ENCODE measurements at places on chromosomes 1 and 21.

DNA sequence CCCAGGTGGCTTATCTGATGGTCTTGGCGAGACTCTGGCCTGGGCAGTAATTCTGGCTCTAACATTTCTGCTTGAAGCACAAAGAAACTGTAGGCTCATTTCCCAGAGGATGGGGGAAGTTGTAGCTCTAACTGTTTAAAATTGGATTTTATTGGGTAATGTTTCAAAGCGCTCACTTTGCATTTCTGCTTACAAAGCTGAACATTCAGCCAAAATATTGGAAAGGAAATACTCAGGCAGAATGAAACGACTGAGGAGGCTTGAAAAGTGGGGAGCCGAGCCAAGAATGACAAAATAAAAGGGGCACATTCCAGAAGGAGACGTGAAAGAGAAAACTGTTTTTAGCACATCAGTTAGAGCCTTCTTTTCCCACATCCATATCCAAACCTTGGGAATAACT, 202.6 kb downstream of the GRIK1 start:
- no peak for DNase-seq

DNA sequence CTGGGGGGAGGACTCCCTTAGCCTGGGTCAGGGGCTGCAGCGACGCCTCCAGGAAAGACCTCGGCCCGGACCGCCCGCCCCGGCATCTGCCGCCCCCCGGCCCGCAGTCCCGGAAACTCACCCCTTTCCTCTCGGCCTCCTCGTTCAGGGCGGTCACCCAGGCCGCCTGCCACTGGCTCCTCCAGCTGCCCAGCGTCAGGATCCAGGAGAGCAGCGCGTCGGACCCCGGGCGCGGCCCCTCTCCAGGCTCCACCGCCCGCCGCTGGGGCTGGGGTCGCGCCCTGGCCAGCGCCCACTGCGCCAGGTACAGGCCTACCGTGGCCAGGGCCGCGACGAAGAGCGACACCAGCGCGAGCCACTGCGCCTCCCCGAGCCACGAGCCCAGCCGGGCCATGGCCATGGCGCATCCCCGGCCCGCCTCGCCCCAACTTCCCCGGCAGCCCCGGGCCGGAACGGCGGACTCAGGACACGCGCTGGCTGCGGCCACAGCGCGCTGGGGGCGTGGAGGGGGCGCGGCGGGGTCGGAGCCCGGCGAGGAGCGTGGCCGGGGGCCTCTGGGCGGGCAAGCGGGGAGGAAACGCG, 478 bp downstream of the C2CD2 start:
- no peak for DNase-seq

- DNase-seq, result no peak
Observed at GRCh38 chr1:165116732-165117131, 239.8 kb downstream of the LMX1A start.

GRCh38 chr1:155938220-155938627, 3.2 kb upstream of the RXFP4 start:
- peak; percentile 31 for DNase-seq

- no peak for DNase-seq
Observed at GRCh38 chr1:7378346-7379130, 392.6 kb upstream of the VAMP3 start.

DNA sequence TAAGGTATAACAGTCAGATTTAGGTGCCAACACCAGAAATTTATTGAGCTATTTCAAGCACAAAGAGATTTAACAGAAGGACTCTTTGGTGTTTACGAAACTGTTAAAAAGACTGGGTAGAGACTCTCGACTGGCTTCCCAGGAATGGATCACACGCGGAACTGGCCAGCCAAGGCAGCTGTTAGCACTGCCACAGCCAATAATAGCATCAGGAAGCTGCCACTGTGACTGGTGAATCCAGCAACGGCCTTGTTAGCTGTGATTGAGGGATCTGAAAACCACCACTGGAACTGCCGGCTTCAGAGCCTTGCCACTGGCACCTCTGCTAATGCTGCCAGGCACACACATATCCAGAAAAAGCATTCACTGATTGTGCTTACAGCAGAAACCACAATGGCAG, 10.6 kb upstream of the SIM2 start:
- no peak for DNase-seq

GRCh38 chr1:198734323-198735008, 95.6 kb downstream of the PTPRC start:
- no peak for DNase-seq

DNA sequence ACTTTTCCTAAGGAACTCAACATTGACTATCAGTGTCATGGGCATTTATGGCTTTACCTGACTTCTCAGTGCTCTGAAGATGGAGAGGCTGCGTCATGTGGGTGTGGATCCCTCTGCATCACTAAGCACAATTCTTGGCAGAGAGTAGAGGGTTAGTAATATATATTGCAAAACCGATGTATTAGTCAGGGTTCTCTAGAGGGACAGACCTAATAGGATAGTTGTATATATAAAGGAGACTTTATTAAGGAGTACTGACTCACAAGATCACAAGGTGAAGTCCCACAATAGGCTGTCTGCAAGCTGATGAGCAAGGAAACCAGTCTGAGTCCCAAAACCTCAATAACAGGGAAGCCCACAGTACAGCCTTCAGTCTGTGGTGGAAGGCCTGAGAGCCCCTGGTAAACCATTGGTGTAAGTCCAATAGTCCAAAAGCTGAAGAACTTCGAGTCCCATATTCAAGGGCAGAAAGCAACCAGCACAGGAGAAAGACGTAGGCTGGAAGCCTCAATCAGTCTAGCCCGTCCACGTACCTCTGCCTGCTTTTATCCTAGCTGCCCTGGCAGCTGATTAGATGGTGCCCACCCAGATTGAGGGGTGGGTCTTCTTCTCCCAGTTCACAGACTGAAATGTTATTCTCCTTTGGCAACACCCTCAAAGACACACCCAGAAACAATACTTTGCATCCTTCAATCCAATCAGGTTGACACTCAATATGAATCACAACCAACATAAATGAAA, 159.7 kb upstream of the NRIP1 start:
- DNase-seq, result no peak

DNA sequence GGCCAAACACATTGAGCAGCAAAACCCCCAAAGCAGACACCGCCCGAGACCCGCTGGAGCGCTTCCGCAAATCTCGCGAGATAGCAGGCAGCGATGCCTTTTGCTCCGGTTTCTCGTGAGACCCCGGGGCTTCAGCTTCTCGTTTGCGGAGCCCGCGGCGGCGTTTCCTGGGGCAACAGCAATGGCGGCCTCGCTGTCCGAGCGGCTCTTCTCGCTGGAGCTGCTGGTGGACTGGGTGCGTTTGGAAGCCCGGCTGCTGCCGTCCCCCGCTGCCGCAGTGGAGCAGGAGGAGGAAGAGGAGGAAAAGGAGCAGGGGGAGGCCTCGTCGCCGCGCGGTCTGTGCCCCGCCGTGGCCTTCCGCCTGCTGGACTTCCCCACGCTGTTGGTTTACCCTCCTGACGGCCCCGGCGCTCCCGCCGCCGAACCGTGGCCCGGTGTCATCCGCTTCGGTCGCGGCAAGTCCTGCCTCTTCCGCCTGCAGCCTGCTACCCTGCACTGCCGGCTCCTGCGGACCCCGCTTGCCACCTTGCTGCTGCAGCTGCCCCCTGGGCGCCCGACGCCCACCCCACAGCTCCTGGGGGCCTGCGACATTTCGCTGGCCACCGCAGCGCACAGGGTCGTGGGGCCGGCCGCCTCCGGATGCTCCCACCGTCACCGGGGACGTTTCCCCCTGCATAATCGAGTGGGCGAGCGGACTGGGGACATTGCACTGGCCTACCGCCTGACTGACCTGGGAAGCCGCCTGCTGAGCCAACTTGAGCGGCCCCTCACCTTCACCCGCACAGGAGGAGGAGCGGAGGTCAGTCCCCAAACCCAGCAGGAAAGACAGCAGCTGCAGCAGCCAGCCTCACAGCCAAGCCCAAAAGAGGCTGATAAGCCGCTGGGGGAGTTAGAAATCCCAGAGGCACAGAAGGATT, at the start of gene MAP10:
MAP10 (plus strand) TSS at position 148 of the 917 bp plus-strand sequence; CDS start at position 182, 34 bp downstream.
- DNase-seq, result peak; percentile 44

DNA sequence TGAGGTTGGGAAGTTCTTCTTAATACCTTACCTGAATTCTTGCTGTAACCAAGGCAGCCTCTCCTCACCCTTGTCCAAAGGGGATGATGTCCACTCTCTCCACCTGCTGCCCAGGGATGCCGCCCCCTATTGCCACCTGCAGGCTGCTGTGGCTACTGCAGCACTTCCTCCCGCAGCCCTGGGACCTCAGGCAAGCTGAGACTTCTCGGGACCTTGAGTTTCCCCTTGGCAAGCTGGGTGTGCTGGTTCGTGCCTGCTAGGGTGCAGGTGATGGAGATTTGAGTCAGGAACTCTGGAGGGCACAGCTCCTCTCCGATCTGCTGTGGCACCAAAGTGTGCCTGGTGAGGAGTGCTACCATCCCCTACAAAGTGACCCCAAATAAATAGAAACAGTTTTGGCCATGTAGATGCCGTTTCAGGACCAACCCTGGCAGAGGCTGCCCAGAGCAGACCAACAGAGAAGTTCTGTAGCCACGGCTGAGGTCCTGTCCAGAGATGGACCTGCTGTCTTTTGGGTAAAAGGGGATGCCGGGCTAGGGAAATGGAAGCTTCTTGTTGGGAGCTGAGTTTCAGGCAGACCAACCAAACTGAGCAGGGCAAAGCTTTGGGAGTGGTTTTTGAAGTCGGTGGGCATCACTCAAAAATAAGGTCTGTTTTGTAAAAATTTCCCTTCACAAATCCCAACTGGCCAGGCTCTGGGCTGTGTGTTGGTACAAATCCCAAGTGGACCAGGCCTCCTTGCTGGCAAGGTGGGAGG, 31.7 kb downstream of the RUNX3 start:
- no peak for DNase-seq

DNA sequence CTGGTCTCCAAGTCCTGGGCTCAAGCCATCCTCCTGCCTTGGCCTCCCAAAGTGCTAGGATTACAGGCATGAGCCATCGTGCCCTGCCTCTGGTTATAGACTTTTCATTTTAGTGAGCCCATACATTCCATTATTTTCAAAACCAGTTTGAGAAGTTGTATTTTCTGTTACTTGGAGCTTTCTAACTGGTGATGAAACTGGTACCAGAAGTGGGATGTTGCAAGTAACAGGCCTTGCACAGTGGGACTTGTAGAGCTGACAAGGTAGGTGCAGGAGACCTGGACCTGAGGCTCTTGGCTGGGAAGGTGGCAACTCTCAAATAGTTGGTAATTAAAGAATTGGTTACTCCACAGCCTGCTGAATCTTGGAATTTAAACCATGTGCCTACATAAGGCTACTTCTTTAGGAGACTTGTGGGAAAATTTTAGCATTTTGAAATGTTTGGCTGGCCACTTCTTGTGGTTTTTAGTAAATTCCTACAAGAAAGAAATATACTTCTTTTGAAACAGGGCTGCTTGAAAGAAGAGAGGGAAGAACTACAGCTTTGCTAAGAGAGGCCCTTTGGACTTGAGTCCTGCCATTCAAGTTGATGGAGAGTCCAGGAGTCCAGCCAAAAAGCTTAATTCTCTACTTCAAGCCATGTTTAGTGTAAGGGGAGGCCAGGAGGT, 9.8 kb upstream of the ALPL start:
- no peak for DNase-seq

GRCh38 chr1:15201849-15202551, 45.0 kb upstream of the FHAD1 start:
- DNase-seq, result no peak
